Ecto neural progenitor cell (in vitro differentiated cells): ENCODE measurements at places on chromosomes 5 and 9.

DNA sequence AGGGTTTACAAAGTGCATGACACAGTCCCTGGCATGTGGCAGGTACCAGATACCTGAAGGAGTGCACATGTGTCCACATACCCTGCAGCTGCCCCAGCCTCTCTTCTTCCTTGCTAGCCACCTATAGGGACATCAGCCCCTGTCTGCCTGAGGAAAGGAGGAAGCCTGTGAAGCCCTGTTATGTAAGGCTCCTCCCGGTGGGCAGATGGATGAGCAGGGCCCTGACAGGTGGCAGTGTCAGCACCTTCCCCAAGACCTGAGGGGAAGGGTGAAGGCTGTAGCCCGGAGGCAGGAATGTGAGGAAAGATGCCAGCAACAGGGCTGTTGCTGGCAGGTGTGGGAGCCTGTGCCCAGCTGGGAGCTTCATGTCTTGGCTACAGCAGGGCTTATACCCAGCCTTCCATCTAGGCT, 21.7 kb downstream of the TCF7 start:
- no peak for DNase-seq

GRCh38 chr5:416636-416960, 26.4 kb upstream of the EXOC3 start:
- no peak for DNase-seq

- no peak for DNase-seq
Observed at GRCh38 chr9:118896324-118897000, 472.8 kb downstream of the BRINP1 start.

- no peak for DNase-seq
Observed at GRCh38 chr9:91753711-91754110, 196.3 kb downstream of the ROR2 start.

- DNase-seq: no peak
Observed at GRCh38 chr5:2996687-2997086, 245.2 kb upstream of the IRX2 start.

- DNase-seq: no peak
Observed at GRCh38 chr5:151707567-151707966, 20.9 kb upstream of the SPARC start.
